ENCODE measurements at places on chromosomes 1 and 21.

DNA sequence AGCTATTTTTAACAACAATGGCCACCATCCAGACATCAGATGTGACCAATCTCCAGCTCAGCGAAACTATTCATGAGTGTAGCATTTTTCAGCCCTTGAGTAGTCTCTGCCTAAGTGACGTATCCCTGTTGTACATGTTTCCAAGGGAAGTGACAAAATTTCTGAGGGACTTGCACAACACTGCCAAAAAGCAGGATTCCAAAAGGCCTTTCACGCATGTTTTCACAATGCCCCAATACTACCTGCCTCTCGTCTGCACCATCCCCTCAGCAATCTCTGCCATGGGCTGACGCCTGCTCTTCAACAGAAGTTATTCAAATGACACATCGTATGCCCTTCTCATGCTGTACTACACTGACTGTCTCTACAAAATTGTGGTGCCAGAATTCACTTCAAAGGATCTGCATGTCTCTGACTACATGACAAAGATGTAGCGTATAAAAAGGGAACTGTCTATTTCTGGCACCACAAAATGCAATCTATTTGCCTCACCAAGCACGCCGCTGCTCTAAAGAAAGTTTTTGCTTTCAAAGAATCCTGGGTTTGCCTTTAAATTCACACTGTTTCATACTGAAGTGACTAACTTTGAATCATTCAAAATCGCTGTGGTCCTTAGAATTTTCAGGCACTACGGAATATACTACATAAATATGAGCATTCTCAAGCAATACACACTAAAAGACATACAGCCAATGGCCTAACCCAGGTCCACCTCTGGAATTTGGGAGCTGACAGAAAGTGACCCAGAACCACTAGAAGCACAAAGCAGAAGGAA, 32.9 kb downstream of the JAK1 start:
- DNase-seq, result no peak

DNA sequence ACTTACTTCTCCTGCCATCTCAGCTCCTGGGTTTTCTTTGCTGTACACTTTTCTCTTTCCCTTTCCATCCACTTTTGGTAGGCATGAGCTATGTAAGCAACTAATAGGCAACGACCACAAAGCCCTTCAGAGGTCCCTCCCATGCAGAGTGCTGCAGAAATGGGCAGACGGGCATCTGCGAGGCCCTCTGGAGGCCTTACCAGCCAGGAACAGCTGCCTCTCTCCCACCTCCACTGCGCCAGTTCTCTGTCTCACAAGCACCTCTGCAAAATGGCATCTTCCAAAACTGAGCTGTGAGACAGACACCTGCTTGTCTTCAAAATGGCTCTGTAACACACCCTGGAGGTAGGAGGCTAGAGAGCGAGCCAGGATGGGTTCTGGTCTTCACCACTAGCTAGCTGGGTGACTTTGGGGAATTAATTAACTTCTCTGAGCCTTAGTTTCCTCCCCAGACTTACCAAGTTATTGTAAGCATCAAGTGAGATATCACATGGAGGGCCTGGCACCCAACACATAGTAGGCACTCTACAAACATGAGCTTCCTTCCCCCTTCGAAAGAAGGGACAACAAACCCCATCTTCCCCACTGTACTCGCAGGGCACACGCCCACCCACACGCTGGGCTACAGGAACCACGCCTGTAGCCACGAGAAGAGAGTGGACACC, 62.0 kb downstream of the BCAR3 start:
- DNase-seq, result no peak

DNA sequence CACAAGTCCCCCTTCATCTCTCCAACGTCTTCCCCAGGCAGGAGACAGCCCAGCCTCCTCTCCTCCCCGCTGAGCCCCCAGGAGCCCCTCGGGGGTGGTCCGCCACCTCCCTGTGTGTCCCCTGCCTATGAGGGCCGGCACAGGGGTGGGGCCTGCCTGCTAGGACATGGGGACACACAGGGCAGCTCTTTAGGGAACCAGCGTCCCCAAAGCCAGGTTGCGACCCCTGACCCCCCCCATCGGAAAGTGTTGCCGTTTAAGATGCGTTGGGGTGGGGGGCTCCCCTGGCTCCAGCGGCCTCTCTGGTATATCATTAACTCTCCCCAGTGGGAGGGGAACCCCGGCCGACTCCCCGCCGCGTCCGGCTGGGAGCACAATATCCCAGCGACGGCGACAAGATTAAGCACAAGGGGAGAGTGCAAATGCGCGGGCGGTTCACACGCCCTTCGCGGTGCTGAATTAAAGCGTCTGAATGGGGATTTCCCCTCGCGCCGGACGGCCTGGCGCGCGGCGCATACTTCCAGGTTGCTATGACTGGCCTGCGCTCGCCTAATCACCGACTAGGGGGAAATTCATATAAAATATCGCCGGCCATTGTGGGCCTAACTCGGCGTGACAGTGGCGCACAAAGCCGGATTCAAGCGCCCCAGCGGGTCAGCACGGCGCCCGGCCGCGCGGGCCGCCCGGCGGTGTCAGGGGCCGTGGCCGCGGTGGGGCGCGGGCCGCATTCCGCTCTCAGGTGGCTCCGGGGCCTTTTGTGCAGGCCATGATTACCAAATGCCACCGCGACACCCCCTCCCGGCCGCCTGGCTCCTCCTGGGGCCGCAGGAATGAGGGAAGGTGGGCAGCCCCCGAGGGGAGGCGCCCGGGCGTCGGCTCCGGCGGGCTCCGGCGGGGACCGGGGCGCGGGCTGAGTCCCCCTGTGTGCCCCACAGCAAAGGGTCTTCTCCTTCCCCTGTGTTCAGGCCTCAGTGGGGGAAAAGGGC, 30.9 kb downstream of the WNT3A start:
- no peak for DNase-seq

DNA sequence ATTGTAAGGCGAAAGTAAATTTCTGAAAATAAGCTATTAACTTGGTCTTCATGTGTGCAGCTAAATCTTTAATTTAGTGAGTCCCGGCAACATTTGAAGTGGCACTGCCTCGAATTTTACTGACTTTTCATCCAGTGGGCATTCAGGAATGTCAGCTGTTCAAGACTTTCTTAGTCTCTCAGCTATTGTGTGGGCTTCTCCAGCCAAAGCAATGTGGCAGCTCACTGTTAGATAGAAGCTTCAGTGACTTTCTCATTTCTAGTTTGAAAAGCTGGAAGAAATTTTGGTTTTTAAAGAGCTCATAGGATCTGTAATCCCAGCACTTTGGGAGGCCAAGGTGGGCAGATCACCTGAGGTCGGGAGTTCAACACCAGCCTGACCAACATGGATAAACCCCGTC, 44.3 kb upstream of the FAM89A start:
- no peak for DNase-seq

- DNase-seq, result no peak
Measured at GRCh38 chr21:28826569-28826968, 166.1 kb downstream of the LTN1 start.

DNA sequence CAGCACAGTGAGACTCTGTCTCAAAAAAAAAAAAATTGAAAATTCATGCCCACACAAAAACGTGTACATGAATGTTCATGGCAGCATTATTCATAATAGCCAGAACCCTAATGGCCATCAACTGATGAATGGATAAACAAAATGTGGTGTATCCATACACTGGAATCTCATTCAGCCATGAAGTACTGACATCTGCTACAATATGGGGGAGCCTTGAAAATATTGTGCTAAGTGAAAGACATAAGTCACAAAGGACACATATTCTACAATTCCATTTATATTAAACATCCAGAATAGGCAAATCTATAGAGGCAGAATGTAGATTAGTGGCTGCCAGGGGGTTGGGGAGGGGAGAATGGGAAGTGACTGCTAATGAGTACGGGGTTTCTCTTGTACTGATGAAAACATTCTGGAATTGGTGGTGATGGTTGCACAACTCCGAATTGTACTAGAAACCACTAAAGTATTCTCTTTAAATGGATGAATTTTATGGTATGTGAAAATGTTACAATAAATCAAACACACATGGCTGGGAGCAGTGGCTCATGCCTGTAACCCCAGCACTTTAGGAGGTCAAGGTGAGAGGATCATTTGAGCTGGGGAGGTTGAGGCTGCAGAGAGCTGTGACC, 33.0 kb upstream of the KCNN3 start:
- DNase-seq, result no peak

- no peak for DNase-seq
Measured at GRCh38 chr1:6127587-6128163, 52.4 kb downstream of the CHD5 start.

GRCh38 chr1:229578168-229579058, 19.9 kb upstream of the ABCB10 start:
- DNase-seq, result no peak

- DNase-seq, result no peak
Measured at GRCh38 chr1:201782353-201782752, 46.6 kb upstream of the IPO9 start.

DNA sequence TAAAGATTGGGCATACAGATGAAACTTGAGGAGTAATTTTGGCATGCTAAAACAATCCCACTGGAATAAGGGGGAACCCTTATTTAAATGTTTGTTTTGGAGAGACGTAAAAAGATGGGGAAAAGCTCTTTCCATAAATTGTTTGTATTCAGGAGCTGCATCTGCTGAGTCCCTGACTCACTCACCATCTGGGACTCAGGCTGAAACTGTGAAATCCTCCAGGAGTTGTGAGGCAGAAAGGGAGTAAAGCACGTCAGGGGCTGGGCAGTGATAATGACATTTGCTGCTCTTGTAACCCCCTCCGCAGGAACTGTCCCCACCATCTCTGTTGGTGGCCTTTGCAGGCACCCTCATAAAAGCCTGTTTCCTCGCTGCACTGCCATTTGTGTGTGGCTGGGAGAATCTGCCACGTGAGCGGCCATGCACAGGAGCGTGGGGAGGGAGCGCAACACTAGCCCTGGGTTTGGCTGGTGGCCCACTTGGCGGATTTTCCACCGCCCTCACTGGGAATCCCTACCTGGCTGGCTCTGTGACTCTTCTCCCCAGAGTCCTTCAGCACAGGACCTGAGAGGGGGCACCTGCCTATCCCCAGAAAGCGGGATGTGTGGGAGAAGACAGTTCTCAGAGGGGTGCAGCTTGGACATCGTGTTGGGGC, 45.3 kb downstream of the ZSCAN20 start:
- no peak for DNase-seq

GRCh38 chr21:40128891-40129290, 261.7 kb downstream of the PCP4 start:
- no peak for DNase-seq

DNA sequence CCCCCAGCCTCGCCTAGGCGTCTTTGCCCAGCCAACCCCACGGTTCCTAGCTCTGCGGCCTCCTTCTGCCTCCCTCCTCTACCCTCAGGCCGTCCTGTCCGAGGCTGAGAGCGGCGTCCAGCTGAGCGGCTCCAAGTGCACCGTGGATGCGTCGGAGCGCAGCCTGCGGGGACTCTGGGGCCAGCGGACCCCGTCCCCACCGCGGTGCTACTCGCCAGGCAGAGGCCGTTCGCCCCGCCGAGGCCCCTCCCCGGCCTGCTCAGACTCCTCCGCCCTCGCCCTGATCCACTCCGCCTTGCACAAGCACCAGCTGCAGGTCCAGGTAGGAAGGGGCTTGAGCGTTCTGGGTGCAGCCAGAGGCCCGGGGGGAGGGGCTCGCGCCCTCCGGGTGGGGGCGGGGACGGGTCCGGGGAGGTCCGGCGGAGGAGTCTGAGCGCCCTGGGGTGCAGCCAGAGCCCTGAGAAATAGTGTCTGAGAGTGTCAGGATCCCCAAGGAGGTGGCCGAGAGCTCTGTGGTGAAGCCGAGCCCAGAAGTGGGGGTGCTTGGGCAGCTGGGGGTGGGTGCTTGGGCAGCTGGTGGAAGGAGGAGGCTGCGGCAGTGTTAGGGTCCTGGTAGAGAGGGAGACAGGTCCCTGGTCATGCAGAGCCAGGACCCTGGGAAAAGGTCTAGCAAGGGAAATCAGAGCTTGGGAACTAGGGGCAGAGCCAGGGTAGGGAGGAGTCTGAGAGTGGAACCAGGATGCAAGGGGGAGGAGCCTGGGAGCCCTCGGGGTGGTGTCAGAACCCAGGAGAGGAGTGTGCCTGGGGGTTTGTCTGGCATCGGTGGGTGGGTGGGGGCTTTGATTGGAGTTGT, 3.2 kb upstream of the NBPF3 start:
- DNase-seq, result no peak

DNA sequence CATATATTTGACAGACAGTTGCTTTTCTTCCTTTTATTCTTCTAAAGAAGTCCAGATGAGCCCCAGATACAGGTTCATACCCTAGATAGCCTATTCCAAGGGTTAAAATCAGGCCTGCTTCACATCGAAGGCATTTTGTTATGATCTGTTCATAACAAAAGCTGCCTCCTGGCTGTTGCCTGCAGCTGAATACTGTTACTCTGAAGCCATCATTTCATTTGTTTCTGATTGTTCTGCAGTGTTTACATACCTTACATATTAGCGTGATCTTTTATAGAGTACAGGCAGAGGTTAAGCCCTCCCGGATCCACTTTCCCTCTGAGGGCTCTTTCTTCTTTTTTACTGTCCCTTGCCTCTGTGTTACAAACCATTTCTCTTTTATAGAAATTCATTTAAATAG, 219.0 kb upstream of the HOOK1 start:
- no peak for DNase-seq

DNA sequence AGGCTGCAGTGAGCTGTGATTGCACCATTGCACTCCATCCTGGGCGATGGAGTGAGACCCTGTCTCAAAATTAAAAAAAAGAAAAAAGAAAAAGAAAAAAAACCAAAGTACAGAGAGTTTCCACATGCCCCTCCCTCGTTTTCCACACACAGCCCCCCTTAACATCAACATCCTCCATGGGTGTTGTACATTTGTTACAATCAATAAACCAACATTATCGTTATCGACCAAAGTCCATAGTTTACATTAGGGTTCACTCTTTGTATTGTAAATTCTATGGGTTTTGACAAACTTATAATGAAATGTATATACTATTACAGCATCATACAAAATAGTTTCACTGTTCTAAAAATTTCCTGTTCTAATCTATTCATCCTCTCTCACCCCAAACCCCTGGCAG, 15.9 kb upstream of the TINAGL1 start:
- DNase-seq, result no peak

DNA sequence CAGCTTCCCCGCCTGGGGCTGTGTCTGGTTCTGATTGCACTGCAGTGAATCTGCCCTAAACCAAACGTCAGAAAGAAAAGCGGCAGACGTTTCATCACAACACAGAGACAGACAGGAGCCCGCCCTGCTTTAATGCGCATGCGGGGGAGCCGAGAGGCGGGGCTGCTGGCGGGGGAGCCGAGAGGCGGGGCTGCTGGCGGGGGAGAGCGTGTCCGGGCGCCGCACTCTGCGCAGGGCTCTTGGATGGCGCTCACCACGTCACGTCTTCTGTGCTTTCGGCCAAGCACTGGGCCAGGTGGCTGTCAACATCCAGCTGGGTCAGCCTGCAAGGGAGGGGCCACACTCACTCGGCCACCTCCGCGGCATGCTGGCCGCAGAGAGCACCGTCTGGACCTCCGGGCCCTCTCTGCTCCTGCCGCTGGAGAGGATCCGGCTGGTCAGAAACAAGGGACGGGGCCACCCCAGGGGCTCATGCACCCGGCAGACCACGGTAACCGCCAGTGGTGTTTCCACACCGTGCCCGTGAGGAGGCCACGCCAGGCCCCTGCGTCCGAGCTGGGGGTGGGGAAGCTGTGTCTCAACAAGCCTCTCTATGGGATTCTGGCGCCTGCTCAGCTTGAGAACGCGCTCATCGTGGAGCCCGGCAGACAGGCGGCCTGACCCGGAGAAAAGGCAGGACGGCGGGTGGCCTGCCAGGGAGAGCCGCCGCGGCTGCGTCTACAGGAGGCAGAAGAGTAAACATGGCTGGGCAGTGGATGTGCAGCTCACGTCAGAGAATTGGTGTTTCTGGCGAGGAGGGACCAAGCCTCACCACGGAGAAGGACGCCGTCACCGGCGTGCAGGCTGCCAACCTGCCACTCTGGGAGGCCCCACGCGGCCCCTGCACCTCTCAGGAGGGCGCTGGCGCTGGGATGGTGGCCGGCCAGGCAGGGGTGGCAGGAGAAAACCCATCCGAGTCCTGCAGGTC, 4.8 kb downstream of the FAAP20 start:
- peak; percentile 79 for DNase-seq
